ENCODE measurements at places on chromosomes 13 and 19.

DNA sequence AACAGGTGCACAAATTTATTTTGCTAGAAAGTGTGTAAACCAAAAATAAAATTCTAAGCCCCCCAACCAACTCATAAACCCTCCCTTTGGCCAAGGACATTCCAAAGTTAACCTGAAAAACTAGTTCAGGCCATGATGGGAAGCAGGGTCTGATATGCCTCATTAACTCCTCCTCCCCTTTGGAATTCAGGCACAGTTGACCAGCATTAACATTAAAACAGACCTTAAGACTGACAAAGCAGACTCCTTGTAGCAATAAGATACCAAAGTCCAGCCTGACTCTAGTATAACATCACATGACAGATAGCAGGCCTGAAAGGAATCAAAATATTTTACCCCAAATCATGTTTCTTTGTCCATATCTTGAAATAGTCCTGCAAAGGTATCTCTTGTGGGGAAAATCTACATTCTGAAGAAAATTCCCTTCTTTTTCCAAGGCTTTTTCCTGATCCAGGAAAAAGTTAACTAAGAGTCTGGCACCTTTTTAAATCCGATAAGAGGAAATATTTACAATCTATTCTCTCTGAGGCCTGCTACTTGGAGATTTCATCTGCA, 19.7 kb downstream of the NEK5 start:
- no peak for DNase-seq
- H3K27ac ChIP-seq = no peak overlapping the region
- H3K4me1 ChIP-seq = no peaks in the 10 kb centered on the region
- H3K4me3 ChIP-seq = no peak overlapping the region

GRCh38 chr13:75481176-75482069, 546 bp downstream of the TBC1D4 start:
- H3K36me3 ChIP-seq = no peaks in the 10 kb centered on the region
- peak overlapping the region; percentile 23 for H3K27ac ChIP-seq
- peaks cover 2% of the 10 kb centered on the region for H3K4me1 ChIP-seq
- peak; percentile 40 for DNase-seq
- peak overlapping the region; percentile 80 for H3K4me3 ChIP-seq

DNA sequence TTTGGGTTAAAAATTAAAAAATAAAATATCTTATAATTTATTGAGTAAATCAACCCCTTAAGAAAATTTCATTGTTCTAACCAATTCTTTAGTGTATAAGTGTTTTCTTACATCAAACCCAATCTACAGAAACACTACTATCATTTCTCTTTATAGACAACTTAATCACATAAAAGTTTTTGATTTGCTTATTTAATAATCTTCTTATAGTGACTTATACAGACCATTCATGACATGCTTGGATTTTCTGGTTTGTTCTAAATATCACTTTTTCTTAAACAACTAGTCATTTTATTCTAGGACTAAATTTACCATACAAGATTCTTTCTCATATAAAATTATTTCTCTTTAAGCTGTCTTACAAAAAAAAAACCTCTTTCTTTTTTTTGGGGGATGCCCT, 27.3 kb upstream of the ZSCAN5A start:
- H3K4me3 ChIP-seq = no peak overlapping the region
- H3K27ac ChIP-seq = no peak overlapping the region
- H3K36me3 ChIP-seq = no peaks in the 10 kb centered on the region
- DNase-seq = no peak

DNA sequence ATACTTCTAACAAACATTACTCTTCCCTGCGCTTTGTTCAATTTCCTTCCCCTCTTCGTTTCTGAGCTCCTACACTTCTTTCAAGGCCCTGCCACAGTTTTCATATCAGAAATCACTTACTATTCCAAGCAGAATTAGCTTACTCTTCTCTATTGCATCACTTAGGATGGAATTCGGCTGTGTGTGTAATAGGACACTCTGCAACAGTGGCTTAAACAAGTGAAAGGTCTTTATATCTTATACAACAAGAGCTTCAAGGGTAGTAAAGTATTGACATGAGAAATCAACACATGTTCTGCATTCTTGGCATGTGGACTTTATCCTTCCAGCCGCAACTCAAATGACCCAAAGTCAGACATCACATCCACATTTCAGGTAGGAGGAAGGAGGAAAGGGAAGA, 279.6 kb downstream of the PCDH20 start:
- H3K27me3 ChIP-seq = no peaks in the 10 kb centered on the region
- no peak overlapping the region for H3K4me3 ChIP-seq
- H3K36me3 ChIP-seq = no peaks in the 10 kb centered on the region
- no peaks in the 10 kb centered on the region for H3K4me1 ChIP-seq
- H3K27ac ChIP-seq = no peak overlapping the region

- H3K36me3 ChIP-seq = no peaks in the 10 kb centered on the region
- no peaks in the 10 kb centered on the region for H3K27me3 ChIP-seq
- H3K27ac ChIP-seq = no peak overlapping the region
- H3K4me1 ChIP-seq = no peaks in the 10 kb centered on the region
These were observed 274.4 kb upstream of the GPC6 start for GRCh38 chr13:92952161-92952560.

- no peak overlapping the region for H3K27ac ChIP-seq
- no peaks in the 10 kb centered on the region for H3K27me3 ChIP-seq
- peak; percentile 72 for DNase-seq
- no peaks in the 10 kb centered on the region for H3K4me1 ChIP-seq
These were observed 195.2 kb downstream of the TSHZ3 start for GRCh38 chr19:31154021-31154420.

GRCh38 chr19:17671906-17672305, 16.2 kb downstream of the UNC13A start:
- DNase-seq = peak; percentile 27
- H3K4me3 ChIP-seq = no peak overlapping the region
- no peaks in the 10 kb centered on the region for H3K27me3 ChIP-seq
- H3K27ac ChIP-seq = no peak overlapping the region
- H3K36me3 ChIP-seq = no peaks in the 10 kb centered on the region
- H3K4me1 ChIP-seq = no peaks in the 10 kb centered on the region

GRCh38 chr13:31880851-31881494, 141.6 kb downstream of the RXFP2 start:
- no peak overlapping the region for H3K27ac ChIP-seq
- DNase-seq = no peak
- no peaks in the 10 kb centered on the region for H3K27me3 ChIP-seq
- H3K36me3 ChIP-seq = no peaks in the 10 kb centered on the region
- no peaks in the 10 kb centered on the region for H3K4me1 ChIP-seq

DNA sequence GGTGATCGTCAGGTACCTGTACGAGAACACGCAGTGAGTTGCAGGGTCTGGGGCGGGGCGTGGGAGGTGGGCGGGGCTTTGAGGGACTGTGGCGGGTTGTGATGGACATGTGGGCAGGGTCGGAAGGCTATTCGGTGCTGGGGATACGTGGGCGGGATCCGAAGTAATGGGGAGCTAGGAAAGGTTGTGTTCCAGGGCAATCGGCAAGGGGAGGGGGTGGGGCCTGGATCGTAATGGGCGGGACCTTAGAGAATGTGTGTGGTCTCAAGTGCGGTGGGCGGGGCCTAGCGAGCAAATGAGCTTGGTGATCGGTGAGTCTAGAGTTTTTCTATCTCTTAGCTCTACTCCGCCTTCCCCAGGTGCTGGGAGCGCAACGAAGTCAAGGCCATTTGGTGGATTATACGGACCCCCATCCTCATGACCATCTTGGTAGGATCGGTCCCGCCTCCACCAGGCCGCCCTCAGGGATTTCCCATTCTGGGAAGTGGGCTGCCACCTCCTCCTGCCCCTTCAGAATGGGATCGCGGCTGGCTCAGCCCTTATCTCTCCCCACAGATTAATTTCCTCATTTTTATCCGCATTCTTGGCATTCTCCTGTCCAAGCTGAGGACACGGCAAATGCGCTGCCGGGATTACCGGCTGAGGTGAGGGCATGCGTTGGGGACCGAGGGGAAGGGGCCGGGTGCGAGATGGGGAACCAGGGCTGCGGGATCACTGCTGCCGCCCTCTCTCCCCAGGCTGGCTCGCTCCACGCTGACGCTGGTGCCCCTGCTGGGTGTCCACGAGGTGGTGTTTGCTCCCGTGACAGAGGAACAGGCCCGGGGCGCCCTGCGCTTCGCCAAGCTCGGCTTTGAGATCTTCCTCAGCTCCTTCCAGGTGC, 9.6 kb downstream of the GIPR start:
- no peaks in the 10 kb centered on the region for H3K36me3 ChIP-seq
- no peak overlapping the region for H3K27ac ChIP-seq
- H3K4me1 ChIP-seq = peaks cover 4% of the 10 kb centered on the region
- peak overlapping the region; percentile 16 for H3K4me3 ChIP-seq

DNA sequence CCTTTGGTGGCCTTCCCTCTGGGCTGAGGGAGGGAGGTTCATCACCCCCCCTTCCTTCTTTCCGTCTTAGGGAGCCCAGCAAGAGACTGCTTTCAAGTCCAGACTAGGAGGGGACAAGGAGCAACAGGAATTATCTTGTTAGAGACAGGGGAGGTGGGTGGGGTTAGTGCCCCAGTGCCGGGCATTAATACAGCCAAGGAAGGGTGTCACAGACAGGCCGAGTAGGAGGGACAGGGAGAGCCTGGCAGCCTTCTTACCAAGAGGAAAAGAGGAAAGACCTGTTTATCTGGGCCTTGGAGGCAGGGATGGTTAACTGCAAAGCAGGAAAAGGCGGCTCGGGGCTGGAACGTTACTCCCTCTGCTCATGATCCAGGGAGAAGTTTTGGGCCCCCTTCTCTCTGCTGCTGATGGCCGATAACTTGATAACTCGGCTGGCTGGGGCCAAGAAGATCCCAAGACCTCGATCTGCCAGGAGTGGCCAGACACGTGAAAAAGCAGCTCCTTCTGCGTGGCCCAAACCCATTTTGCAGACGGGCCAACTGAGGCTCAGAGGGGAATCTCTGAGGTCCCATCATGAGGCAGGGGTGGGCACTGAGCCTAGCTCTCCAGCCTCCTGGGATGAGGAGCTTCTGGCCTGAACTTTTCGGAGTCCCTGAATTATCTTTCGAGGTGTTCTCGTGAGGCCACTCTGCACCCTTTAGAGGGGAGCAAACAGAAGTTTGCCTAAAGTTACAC, 79.3 kb downstream of the PTPRS start:
- H3K27me3 ChIP-seq = no peaks in the 10 kb centered on the region
- no peak for DNase-seq
- H3K4me1 ChIP-seq = no peaks in the 10 kb centered on the region
- no peak overlapping the region for H3K27ac ChIP-seq
- peaks cover 14% of the 10 kb centered on the region for H3K36me3 ChIP-seq

- peaks cover 70% of the 10 kb centered on the region for H3K27me3 ChIP-seq
- no peak for DNase-seq
- peak overlapping the region; percentile 34 for H3K4me3 ChIP-seq
These were observed 1.0 kb downstream of the FLT1 start for GRCh38 chr13:28493740-28494503.

DNA sequence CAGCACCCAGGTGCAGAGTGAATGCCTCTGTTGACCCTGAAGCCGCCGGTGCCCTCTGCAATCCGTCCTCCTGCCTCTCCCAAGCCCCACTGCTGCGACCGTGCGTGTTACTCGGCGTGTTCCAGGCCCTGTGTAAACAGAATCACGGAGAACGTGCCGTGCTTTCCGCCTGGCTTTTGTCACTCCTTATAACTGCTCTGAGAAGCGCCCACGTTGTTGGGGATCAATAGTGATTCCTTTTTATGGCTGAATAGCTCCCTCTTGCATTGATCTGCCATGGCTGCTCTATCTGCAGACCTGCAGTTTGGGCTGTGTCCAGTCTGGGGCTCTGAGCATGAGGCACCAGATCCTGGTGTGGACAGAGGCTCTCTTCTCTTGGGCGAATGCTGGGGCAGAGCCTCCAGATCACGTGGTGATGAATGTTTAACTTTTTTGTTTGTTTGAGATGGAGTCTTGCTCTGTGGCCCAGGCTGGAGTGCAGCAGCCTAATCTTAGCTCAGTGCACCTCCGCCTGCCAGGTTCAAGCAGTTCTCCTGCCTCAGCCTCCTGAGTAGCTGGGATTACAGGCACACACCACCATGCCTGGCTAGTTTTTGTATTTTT, 15.8 kb downstream of the ADPRHL1 start:
- H3K4me3 ChIP-seq = no peak overlapping the region
- no peaks in the 10 kb centered on the region for H3K36me3 ChIP-seq
- no peaks in the 10 kb centered on the region for H3K4me1 ChIP-seq
- no peak for DNase-seq

DNA sequence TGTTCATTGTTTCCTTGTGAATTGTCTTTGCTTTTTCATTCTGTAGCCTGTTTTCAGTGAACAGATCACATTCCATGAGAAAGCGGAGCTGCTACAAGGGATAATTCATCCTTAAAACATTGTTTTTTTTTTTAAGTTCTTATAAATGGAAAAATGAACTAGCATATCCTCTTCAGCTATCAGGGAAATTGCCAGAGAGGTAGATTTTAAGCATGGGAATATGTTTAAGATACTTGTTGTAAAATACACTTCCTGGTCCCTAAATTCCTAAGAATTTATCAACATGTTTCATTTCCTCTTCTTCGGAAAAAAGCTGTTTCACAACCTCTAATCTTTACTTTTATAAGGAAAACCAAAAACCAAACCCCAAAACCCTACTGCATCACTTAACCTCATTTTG, 238.0 kb downstream of the POSTN start:
- H3K27ac ChIP-seq = no peak overlapping the region
- H3K4me1 ChIP-seq = peaks cover 2% of the 10 kb centered on the region
- no peaks in the 10 kb centered on the region for H3K36me3 ChIP-seq
- peak; percentile 48 for DNase-seq
- H3K4me3 ChIP-seq = no peak overlapping the region
- H3K27me3 ChIP-seq = no peaks in the 10 kb centered on the region

DNA sequence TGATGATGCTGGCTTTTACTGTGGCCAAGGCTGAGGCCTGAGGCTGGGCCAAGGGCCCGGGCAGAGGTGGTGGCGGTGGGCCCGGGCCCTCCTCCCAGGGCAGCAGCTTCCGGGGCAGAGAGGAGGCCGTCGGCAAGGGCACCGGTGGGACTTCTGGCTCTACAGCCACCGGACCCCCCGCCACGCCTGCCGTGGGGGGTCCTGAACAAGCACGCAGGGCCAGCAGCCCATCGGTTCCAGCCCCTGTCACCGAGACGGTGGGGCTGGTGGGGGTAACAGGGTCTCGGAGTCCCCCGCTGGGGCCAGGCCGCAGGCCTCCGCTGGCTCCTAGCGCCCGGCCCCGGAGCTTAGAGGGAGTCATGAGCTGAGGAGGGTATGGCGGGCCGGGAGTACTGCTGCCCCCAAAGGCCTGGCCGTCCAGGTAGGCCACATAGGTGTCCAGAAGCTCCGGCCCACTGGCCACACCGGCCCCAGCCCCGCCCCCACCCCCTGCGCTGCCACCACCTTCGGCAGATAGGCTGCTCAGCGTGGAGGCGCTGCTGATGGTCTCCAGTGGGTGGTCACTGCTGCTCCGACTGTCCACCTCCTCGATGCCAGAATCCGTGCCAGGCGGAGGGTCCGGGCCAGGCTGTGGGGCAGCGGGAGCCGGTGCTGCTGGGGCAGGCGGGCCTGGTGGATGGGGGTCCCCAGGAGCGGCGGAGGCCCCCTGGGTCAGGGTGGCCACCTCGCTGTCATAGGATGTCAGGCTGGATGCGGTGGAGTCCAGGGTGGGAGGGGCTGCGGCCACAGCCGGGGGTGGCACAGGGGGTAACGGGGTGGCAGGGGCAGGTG, 17.3 kb downstream of the C19orf81 start:
- no peaks in the 10 kb centered on the region for H3K4me1 ChIP-seq
- H3K27ac ChIP-seq = no peak overlapping the region
- no peaks in the 10 kb centered on the region for H3K36me3 ChIP-seq
- no peak overlapping the region for H3K4me3 ChIP-seq
- peaks cover 18% of the 10 kb centered on the region for H3K27me3 ChIP-seq

GRCh38 chr19:35462476-35462953, 14.5 kb downstream of the FFAR2 start:
- H3K4me3 ChIP-seq = no peak overlapping the region
- DNase-seq = no peak
- H3K4me1 ChIP-seq = no peaks in the 10 kb centered on the region
- no peaks in the 10 kb centered on the region for H3K36me3 ChIP-seq

- peak; percentile 98 for DNase-seq
- peak overlapping the region; percentile 44 for H3K27ac ChIP-seq
- H3K27me3 ChIP-seq = no peaks in the 10 kb centered on the region
- H3K36me3 ChIP-seq = no peaks in the 10 kb centered on the region
- H3K4me3 ChIP-seq = no peak overlapping the region
These were observed 22.3 kb upstream of the CSNK1A1L start for GRCh38 chr13:37127691-37128241.

Measured in fibroblast of lung (primary cell).